Glutamatergic neuron (in vitro differentiated cells): ENCODE measurements at places on chromosomes 6 and 20. TPM values are rescaled to one million over a fixed set of nuclear protein-coding genes. Genes with fewer than 3 reads are reported as not detected.

- no peak for DNase-seq
Measured at GRCh38 chr6:1461736-1462135, 72.4 kb downstream of the FOXF2 start.

DNA sequence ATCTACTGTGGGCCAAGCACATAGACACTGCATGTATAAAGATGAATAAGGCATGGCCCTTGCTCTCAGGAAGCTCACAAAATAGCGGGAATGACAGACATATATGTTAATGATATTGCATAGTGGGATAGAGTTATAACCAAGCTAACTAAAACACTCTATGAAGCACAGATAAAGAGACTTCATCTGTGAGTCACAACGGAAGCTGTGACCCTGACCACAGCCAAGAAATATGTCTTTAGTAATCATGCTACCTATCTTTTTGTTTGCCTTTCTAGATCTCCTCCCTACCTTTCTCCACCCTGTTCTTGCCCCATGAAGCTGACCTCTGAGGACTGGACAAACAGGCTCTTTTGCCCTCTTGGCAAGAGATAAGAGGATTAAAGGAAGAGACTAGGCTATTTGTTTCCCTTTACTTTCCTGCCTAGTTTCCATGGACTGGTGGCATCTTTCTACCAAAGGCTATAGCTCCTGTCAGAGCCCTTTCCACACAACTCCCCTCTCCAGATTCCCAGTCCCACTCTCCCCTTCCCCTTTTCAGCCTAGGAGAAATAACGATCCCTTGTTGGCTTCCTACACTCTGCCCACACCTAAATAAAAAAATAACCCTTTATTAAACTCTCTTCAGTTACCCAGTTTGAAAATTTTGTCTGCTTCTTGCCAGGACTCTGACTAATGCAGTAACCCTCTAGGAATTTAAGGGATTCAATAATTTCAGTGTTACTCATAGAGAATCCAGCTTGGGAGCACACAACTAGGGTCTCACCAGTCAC is 504.9 kb upstream of the MARCKS start:
- DNase-seq, result no peak

GRCh38 chr6:31903957-31904356 is 2.1 kb upstream of the ZBTB12 start:
- DNase-seq, result no peak

GRCh38 chr6:19231878-19232561 is 605.1 kb upstream of the ID4 start:
- no peak for DNase-seq

The GJA10 gene
- not detected for total RNA-seq

The TMC2 gene
- total RNA-seq, result not detected
